IMR-90 (cell line): ENCODE measurements at places on chromosomes 11 and 22. TPM values are rescaled to one million over a fixed set of nuclear protein-coding genes. Genes with fewer than 3 reads are reported as not detected.

The EIF4ENIF1 gene
- 14.7 and 16.4 TPM in 2 replicates for total RNA-seq

The SLC22A25 gene
- not detected in 2 replicates for total RNA-seq

The OR52E2 gene
- not detected in 2 replicates for total RNA-seq

The TRPM5 gene
- total RNA-seq: not detected in 2 replicates

The CLCF1 gene
- 5.0 and 5.6 TPM in 2 replicates for total RNA-seq

The DEFB131B gene
- not detected in 2 replicates for total RNA-seq

The GAB4 gene
- not detected in 2 replicates for total RNA-seq

The UPK3A gene
- total RNA-seq: not detected in 2 replicates

The BARX2 gene
- not detected in 2 replicates for total RNA-seq

The MRGPRX4 gene
- under 0.01 TPM in 1 of 2 replicates, not detected in the other for total RNA-seq

The DYNC2H1 gene
- total RNA-seq: 21.0 and 25.3 TPM in 2 replicates

The GRIK4 gene
- under 0.01 and 0.18 TPM in 2 replicates for total RNA-seq
